ENCODE measurements at places on chromosomes 6 and 20. TPM values are rescaled to one million over a fixed set of nuclear protein-coding genes. Genes with fewer than 3 reads are reported as not detected.

The SLC17A2 gene
- not detected for total RNA-seq

The C2 gene
- total RNA-seq: 3.1 TPM

The HLA-G gene
- total RNA-seq: not detected

The SNAP25 gene
- total RNA-seq: 100 TPM

The BPIFB4 gene
- not detected for total RNA-seq

The COL21A1 gene
- 1.3 TPM for total RNA-seq

The SIRPB2 gene
- 1.3 TPM for total RNA-seq

The PIGU gene
- 30.0 TPM for total RNA-seq

The HAO1 gene
- not detected for total RNA-seq

The PSORS1C2 gene
- total RNA-seq: not detected

The TREML2 gene
- total RNA-seq: not detected

The PXMP4 gene
- total RNA-seq: 16.3 TPM

The COMMD7 gene
- 25.7 TPM for total RNA-seq

The ADGRF5 gene
- 11.3 TPM for total RNA-seq

The BTN1A1 gene
- not detected for total RNA-seq

The NCOA7 gene
- 24.4 TPM for total RNA-seq

The PRR18 gene
- total RNA-seq: not detected

The HLA-DQB2 gene
- total RNA-seq: not detected

The HNF4A gene
- not detected for total RNA-seq

The ATG5 gene
- total RNA-seq: 65.1 TPM

The RGS17 gene
- 82.6 TPM for total RNA-seq

The COL20A1 gene
- 5.0 TPM for total RNA-seq

The DOK5 gene
- 259 TPM for total RNA-seq

The CHRNA4 gene
- 21.0 TPM for total RNA-seq

The HDGFL1 gene
- not detected for total RNA-seq

The TFAP2C gene
- 6.9 TPM for total RNA-seq

The GLP1R gene
- not detected for total RNA-seq

The TMEM244 gene
- total RNA-seq: not detected

The EPPIN gene
- total RNA-seq: not detected

The SSTR4 gene
- total RNA-seq: not detected

The MUC21 gene
- total RNA-seq: not detected

The PDE10A gene
- 92.0 TPM for total RNA-seq

The RPS21 gene
- total RNA-seq: 486 TPM

The ACTL10 gene
- 1.6 TPM for total RNA-seq

The GCNT2 gene
- 26.3 TPM for total RNA-seq

The ZSCAN23 gene
- total RNA-seq: 36.3 TPM

The PRKN gene
- total RNA-seq: 13.8 TPM

The FAM209B gene
- not detected for total RNA-seq

The CGA gene
- total RNA-seq: not detected

The GMPR gene
- 0.63 TPM for total RNA-seq

The MTO1 gene
- 29.7 TPM for total RNA-seq

The MLN gene
- not detected for total RNA-seq

The SIRPD gene
- total RNA-seq: not detected

The UNC5CL gene
- total RNA-seq: 0.63 TPM

The L3MBTL1 gene
- total RNA-seq: 79.5 TPM

The CLPSL1 gene
- total RNA-seq: not detected

Measured in parietal lobe (tissue), 2 donors.